ENCODE measurements at places on chromosomes 1 and 21.
A peak's percentile ranks its signal among the peaks of the same experiment; 100 is the strongest.

- DNase-seq = no peak
Observed at GRCh38 chr21:44865561-44866280, 7.8 kb downstream of the PTTG1IP start.

GRCh38 chr1:101112051-101112780 is 86.6 kb upstream of the DPH5 start:
- DNase-seq = peak; percentile 43

GRCh38 chr1:46041974-46042373 is 90.5 kb downstream of the PIK3R3 start:
- DNase-seq = no peak

GRCh38 chr1:191145834-191146233 is 668.2 kb upstream of the BRINP3 start:
- DNase-seq = no peak

DNA sequence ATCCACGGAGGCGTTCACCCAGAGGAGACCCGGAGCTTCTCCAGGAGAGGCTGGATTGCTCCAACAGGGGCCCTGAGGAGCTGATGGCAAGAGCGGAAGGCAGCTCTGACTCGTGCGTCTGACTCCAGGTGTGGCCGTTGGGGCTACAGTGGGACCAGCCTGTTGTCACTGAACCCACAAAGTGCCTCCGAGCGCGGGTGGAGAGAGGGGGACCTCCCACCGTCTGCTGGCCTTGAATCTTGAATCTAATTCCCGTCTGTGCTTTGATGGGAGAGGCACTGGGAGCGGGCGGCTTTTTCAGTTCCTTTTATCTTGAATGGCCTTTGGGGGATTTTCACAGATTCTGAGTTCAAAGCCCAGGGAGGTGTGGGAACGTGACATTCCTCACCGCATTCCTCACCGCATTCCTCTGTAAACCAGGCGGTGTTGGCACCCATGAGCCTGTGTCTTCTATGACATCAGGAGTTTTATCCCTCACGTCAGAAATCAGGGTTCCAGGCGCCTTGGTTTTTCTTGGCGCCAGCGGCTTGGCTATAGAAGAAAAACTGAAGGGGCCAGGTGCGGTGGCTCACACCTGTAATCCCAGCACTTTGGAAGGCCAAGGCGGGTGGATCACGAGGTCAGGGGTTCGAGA is 39.2 kb upstream of the COL18A1 start:
- DNase-seq = no peak

GRCh38 chr1:44405031-44405797 is at the start of gene RNF220:
Gene RNF220, plus strand, starts transcription at chr1:44405255.
- DNase-seq = no peak

DNA sequence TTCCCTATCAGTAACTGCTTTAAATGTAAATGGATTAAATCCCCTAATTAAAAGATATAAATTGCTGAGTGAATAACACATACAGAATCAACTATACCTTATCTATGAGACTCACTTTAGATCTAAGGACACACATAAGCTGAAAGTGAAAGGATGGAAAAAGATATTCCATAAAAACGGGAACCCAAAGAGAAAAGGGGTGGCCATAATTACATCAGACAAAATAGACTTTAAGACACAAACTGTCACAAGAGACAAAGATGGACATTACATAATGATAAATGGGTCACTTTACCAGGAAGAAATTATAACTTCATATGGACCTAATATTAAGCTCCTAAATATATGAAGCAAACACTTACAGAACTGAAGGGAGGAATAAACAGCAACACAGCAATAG is 59.2 kb downstream of the SLC25A24 start:
- no peak for DNase-seq

DNA sequence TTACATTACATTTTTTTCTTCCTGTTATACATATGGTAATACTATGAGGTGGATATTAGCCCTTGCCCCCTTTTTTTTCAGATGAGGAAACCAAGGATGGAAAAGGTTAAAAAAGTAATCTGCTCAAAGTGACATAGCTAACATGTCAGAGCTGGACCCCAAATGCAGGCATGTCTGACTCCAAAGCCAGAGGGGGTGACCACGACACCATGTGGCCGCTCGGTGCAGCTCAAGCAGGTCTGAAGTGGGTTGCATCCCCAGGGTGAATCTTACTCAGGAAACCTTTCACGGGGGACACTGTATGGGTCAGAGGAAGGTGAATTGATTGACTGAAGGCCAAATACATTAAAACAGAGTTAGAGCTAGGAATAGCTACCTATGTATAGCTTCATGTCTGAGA is 34.8 kb downstream of the CD34 start:
- no peak for DNase-seq

GRCh38 chr1:40652979-40653378 is 12.5 kb downstream of the RIMS3 start:
- DNase-seq = no peak

DNA sequence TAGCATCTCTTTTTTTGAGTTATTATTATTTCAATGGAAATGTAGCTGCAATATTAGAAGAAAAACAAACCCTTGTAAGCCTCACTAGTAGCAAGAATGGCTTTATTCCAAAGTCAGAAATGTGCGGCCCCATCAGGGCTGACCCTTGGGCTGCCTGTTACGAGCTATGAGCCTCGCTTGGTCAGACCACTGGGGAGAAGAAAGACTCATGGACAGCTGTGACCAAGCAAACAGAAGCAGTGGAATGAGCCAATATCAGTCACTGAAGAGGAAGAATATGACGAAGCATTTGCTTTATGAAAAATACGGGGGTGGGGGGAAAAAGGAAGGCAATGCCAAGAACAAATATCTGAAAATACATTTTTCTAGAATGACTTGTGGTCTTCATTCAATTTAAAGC is 504.5 kb downstream of the LMO4 start:
- no peak for DNase-seq

DNA sequence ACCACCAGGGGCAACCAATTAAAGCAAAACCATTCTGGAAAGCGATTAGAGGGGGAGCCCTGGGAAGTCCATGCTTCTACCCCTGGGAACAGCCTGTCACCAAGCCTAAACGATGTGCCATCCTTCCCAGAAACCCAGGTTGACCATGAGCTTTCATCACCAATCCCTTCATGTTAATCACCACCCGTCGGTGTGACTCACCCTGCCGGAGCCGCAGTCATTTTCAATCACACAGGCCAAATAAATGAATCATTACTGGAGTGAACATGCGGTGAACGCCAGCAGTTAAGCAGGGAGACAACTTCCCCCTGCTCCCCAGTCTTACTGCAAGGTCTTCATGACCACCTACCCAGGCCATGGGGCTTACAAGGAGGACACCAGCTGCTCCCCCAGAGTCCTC is 308.8 kb downstream of the AJAP1 start:
- no peak for DNase-seq

- DNase-seq = no peak
Observed at GRCh38 chr1:67749844-67750690, 65.1 kb downstream of the GADD45A start.
